ENCODE measurements at places on chromosomes 3 and 15. TPM values are rescaled to one million over a fixed set of nuclear protein-coding genes. Genes with fewer than 3 reads are reported as not detected.

DNA sequence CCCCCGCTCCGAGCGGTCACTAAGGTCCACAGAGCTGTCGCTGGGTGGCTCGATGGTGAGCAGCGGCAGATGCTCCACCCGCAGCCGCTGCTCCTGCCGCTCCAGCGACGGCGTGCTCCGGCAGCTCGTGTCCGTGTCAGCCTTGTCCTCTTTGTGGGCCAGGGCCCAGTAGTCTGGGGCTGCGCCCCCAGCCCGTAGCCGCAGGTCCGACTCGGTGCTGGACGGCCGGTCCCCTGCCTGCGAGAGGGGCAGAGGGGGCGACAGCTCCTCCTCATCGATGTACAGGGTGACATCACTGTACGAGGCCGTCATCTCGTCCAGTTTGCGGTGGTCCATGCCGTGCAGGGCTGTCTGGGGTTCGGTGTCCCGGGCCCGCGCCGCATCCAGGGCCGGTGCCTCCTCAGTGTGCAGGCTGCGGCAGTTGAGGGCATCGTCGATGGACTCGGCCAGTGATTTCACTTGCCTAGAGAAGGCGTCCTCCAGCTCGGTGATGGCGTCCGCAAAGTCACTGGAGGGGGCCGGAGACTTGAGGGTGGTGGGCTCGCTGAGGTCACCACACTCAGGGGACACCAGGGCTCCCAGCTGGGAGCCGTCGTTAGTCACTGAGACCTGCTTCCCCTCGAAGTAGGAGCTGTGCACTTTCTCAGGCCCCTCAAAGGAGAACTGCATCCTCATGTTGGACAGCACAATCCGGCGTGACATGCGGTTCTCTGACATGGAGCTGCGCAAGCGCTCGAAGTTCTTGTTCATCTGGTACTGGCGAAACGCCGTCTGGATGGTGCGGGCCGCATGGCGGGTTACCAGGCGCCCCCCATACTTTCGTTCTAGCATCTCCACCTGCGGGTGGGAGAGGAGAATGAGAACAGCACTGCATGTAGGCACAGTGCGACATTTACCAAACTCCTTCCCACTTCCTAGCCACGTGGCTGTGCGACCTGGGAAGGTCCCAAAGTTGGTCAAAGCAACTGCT, 94.8 kb upstream of the RPL32 start:
- H3K4me3 ChIP-seq: no peak overlapping the region
- no peak overlapping the region for H3K27ac ChIP-seq
- peaks cover 27% of the 10 kb centered on the region for H3K4me1 ChIP-seq

DNA sequence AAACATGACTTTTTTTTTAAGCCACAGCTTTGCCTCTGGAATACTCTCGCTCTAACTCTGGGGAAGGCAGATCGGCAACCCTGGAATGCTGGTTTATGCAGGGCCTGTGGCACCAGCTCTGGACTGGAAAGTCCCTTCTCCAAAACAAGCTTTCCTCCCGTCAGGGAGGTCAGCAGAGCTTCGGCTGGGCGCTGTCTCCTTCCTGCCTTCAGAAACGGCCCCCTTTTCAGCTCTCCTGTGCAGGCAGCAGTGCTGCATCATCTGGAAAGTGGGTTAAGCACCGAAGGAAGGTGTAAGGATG, 42.7 kb upstream of the SKOR1 start:
- no peaks in the 10 kb centered on the region for H3K36me3 ChIP-seq
- no peak overlapping the region for H3K27ac ChIP-seq

- H3K36me3 ChIP-seq: no peaks in the 10 kb centered on the region
- peaks cover 6% of the 10 kb centered on the region for H3K4me1 ChIP-seq
- no peak overlapping the region for H3K27ac ChIP-seq
- H3K4me3 ChIP-seq: no peak overlapping the region
- DNase-seq: no peak
- H3K27me3 ChIP-seq: no peaks in the 10 kb centered on the region
Measured at GRCh38 chr3:52408466-52408865, 36.4 kb downstream of the SEMA3G start.

DNA sequence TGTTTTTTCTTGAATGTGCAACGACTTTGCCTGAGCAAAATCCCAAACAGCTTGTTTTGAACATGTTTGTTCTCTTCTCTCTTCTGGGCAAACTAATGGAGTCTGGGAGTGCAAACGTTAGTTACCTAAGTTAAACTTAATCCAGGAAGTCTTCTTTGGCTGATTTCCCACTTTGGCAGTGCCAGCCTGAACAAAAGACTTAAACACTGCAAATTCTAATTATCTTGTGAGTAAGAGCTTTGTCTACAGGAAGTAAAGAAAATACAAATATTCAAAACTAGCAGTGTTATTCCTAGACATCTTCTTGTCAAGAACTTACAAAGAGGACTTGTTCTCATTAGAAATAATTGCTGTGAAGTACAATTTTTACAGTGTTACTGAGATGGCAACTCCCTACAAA, 16.7 kb upstream of the DENND6A start:
- H3K36me3 ChIP-seq: no peaks in the 10 kb centered on the region
- H3K27me3 ChIP-seq: no peaks in the 10 kb centered on the region
- H3K4me1 ChIP-seq: no peaks in the 10 kb centered on the region
- H3K27ac ChIP-seq: no peak overlapping the region
- DNase-seq: no peak

DNA sequence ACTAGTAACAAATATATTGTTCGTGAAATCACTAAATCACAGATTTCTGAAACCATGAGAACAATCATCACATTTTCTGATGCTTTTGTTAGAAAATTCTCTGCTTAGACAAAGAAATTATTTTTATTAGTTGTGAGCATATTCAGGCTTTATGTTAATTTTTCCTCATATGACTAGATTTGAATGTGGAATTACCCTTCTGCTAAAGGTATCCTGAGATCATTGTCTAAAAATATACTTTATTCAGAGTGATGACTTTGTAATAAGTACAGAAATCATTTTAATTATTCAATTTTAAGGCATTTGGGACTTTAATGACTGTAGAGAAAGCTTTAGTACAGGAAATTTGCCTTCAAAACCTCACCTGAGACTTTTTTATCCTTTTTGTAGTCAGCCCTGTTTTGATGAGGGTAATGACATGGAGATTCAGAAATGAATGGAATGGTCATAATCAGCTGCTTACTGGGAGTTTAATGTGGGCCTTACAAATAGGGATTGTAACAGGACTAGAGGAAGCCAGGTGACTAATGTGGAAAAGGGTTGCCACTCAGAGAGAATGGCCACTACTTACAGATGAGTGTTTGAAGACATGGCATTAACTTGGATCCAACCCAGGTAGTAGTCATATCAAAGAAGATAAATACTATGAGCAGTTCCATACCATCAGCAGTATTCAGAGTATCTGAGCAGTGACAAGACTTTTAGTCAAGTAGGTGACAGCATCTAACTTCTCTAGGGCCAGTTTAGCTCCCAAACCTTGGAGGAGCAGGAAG, 148.3 kb downstream of the MBNL1 start:
- no peak overlapping the region for H3K27ac ChIP-seq
- H3K27me3 ChIP-seq: no peaks in the 10 kb centered on the region
- no peaks in the 10 kb centered on the region for H3K4me1 ChIP-seq
- H3K4me3 ChIP-seq: no peak overlapping the region
- DNase-seq: no peak
- no peaks in the 10 kb centered on the region for H3K36me3 ChIP-seq

GRCh38 chr3:58535531-58536500, 1.2 kb downstream of the ACOX2 start:
- no peak for DNase-seq
- no peak overlapping the region for H3K27ac ChIP-seq
- H3K4me3 ChIP-seq: peak overlapping the region; percentile 36
- no peaks in the 10 kb centered on the region for H3K36me3 ChIP-seq
- peaks cover 17% of the 10 kb centered on the region for H3K4me1 ChIP-seq

DNA sequence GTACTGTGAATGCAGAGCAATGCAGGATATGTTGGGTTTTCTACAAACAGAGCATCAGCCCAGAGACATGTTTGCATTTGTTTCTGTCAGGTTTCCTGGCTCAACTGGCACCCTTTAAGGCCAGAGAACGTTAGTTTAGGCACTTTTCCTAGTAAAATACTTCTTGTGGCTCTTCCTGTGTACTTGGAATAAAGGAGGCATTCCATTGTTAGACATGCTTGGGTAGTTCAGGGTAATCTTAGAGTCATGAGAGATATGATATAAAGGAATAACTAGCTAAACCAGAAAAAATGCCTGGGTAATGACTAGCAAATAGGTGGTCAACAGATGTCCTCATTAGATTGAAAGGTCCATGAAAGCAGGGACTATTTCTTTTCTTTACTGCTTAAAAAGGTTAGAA, 60.4 kb upstream of the RBM5 start:
- no peaks in the 10 kb centered on the region for H3K4me1 ChIP-seq
- H3K27me3 ChIP-seq: no peaks in the 10 kb centered on the region
- H3K4me3 ChIP-seq: no peak overlapping the region

Gene CCR9
- total RNA-seq: 0.10 TPM

Gene GABRA5
- not detected for total RNA-seq

Gene GOLGA8S
- total RNA-seq: 0.36 TPM

Gene PLSCR2
- total RNA-seq: 0.27 TPM

Gene AGBL1
- not detected for total RNA-seq

Gene C3orf85
- not detected for total RNA-seq

Gene SLC22A13
- 0.46 TPM for total RNA-seq

Gene NR1D2
- total RNA-seq: 34.4 TPM

Gene ITIH3
- 1.0 TPM for total RNA-seq

Measured in ovary (tissue), 10 donors.